ENCODE measurements at places on chromosomes 1 and 21.

DNA sequence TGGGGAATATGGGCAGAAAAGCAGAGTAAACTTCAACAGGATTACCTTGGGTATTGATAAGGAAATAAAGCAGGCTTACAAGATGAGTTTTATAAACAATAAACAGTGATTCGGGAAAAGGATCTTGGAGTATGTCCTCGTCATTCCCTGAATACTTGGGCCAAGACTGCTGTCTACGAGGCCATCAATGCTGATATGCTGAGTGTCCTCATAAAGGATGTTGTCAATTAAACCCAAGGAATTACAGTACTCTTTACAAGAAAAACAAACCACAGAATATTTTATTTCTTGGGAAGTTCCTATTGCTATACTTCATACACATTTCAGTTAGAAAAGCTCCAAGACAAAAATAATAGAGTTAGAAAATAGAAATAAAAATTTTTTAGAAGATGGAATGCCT is 34.9 kb downstream of the ATP1B1 start:
- DNase-seq, result no peak

DNA sequence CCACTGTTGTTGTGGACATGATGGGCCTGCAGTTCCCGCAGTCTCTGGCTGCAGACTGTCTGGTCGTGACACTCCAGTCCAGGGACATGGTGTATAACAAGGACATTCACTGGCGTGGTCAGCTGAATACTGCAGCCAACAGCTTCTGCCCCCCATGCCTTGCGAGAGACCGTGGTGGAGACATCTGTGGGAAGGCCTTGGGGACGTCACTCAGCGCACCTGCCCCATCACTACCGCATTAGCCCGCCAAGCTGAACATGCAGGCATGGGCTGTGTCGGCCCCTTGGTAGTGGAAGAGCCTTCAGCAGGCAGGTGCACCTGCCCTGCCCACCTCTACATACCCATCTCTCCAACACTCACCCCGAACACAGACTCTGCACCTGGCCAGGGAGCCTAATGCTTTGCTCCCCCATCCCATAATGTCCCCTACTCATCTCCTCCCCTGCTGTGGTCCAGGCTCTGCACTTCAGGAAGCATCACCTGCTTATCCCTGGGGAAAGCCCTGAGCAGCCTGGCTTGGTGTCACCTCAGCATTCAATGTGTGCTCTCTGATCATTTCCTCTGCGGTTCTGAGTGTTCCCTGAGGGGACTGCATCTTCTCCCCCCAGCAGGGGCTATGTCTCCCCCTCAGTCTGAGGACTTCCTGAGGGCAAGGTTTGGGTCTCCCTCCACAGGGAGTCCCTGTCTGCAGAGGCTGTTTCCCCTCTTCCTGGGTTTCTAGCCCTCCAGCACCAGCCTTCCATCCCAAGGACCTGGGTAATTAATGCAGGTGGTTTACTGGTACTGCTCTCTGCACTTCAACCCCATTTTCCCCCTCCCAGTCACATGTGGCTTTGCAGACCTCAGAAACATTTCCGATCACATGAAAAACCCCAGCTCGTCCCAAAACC is 3.2 kb downstream of the PGLYRP4 start:
- DNase-seq, result no peak

- DNase-seq, result no peak
Observed at GRCh38 chr1:116311756-116312680, 61.0 kb upstream of the ATP1A1 start.

DNA sequence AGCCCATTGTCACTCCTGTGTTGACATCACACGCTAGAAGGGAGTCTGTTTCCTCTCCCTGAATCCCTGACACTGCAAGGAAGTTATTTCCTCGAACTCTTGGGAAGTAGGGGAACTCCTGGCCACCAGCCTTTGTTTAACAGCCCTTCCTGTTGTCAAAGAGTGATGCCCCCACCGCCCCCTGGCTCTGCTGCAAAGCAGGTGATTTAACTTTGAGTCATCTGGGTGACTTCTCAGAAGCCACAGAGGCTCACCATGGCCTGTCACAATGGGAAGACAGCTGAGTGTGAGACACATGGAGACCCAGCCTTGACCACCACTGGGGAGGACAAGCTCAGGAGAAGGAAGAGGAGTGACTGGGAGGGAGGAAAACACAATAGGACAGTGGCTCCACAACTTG is 182.8 kb downstream of the PSMG1 start:
- DNase-seq, result no peak

- DNase-seq, result no peak
Observed at GRCh38 chr21:34846601-34847112, 177.9 kb downstream of the CLIC6 start.

Measured in activated CD8-positive, alpha-beta memory T cell treated with anti-CD3 and anti-CD28 coated beads for 4 hours (primary cell).